ENCODE measurements at places on chromosomes 2 and 18.

DNA sequence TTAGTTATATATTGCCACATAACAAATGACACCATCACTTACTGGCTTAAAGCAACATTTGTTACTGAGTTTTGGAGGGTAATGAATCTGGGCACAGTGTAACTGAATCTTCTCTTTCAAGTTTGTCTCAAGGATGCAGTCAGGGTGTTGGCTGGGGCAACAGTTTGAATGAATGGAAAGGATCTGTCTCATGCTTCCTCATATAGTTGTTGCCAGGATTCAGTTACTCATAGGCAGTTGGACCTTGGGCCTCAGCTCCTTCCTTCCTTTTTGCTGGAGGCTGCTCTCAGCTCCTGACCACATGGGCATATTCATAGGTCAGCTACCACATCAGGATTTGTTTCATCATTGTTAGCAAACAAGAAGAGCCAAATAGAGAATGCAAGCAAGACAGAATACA is 466.1 kb upstream of the MC4R start:
- DNase-seq: no peak

- no peak for DNase-seq
Measured at GRCh38 chr18:78892721-78893120, 86.9 kb upstream of the SALL3 start.

- DNase-seq: no peak
Measured at GRCh38 chr2:71602115-71602495, 148.7 kb downstream of the DYSF start.

GRCh38 chr2:206502729-206503128 is 59.4 kb downstream of the ADAM23 start:
- DNase-seq: no peak

DNA sequence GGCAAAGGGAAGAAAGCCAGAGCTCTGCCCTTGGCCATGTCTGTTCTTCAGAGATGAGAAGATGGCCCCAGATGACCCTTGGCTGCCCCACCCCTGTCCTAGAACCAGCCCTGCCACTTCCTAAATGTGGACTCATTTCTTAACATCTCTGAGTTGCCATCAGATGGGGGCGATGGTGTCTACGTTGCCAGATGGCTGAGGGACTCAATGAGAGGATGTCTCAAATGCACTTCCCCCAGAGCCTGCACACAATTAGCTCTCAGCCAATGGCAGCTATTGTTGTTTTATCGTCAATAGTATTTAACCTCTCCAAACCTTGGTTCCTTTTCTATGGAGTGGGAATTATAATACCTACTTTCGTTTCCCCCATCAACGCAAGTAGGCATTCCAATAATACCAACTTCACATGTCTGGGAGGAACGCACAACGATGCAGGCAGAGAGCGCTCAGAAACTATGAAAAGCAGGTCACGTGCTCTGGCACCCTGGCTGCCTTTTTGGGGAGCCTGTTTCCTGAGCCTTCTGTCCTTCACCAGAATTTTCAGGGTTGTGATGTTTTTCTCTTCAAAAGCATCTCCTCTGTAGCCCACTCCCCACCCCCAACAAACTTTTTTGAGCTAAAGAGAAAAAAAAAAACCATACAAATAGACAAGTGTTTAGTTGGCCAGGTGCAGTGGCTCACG is 100.3 kb downstream of the MCFD2 start:
- DNase-seq: no peak

GRCh38 chr2:179424571-179424970 is 159.9 kb upstream of the SESTD1 start:
- DNase-seq: no peak
